ENCODE measurements at places on chromosomes 1 and 21. TPM values are rescaled to one million over a fixed set of nuclear protein-coding genes. Genes with fewer than 3 reads are reported as not detected.

- peaks cover 2% of the 10 kb centered on the region for H3K4me1 ChIP-seq
- no peak overlapping the region for H3K27ac ChIP-seq
- DNase-seq = peak; percentile 48
- H3K4me3 ChIP-seq = no peak overlapping the region
- H3K27me3 ChIP-seq = no peaks in the 10 kb centered on the region
Observed at GRCh38 chr1:59214248-59215208, 82.4 kb upstream of the FGGY start.

The TMEM240 gene
- 4.9 TPM for total RNA-seq

DNA sequence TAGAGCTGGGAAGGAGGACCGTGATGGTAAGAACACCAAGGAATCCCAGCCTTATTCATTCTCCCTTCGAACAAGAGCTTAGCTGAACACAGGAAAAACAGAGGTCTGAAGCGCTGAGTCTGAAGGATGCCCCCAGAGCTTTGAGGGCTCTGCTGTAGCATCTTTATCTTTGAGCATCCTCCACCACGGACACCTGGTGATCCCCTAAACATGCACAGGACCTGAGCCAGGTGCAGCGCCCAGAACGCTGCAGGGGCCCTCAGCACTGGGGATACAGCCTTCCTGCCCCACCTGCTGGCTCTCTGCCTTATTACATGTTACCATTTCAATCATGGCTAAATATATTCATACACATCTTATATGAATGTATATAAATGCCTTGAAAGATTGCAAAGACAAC, 7.7 kb upstream of the GPATCH4 start:
- DNase-seq = no peak
- H3K27ac ChIP-seq = no peak overlapping the region
- H3K36me3 ChIP-seq = no peaks in the 10 kb centered on the region
- H3K4me3 ChIP-seq = no peak overlapping the region

The VPS26C gene
- 68.8 TPM for total RNA-seq

DNA sequence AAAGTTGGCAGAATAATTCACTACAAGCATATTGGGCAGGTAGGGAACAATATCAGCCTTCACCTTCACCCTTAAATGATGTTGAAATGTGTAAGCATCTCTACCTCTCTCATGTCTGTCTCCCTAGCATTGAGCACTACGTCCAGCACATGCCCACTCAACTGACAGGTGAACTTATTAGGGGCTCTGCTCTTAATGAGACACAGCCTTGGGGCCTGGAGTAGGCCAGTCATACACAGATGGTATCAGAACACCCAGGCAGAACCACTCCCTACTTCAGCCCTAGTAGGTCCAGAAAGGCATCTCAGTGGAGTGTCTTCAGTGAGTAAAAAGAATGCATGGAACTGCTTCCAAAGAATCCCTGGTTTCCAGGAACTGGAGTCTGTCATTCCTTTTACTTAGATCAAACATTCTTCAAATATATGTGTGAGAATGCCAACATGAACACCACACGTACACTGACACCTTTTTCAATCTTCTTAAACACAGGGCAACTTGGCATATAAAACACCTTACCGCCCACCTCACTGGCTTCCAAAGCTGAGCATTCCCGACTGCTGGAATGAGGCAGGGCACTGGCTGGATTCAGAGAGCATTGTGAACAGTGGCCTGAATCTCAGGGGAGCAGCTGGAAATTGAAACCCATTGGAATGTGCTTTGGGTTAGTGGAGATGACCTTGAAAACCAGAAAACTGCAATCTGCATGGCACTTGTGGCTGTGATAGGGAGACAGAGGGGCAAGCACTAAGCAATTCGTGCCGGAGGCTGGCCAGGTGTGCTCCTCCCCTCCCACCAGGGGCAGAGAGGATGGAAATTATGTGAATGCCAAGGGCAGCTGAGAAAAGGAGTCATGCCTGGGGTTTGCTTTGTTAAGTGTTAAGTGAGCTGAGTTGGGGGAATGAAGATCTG, 24.2 kb upstream of the HSD3B1 start:
- H3K27ac ChIP-seq = no peak overlapping the region
- H3K36me3 ChIP-seq = no peaks in the 10 kb centered on the region
- DNase-seq = peak; percentile 12
- no peaks in the 10 kb centered on the region for H3K4me1 ChIP-seq
- H3K27me3 ChIP-seq = no peaks in the 10 kb centered on the region
- H3K4me3 ChIP-seq = no peak overlapping the region

DNA sequence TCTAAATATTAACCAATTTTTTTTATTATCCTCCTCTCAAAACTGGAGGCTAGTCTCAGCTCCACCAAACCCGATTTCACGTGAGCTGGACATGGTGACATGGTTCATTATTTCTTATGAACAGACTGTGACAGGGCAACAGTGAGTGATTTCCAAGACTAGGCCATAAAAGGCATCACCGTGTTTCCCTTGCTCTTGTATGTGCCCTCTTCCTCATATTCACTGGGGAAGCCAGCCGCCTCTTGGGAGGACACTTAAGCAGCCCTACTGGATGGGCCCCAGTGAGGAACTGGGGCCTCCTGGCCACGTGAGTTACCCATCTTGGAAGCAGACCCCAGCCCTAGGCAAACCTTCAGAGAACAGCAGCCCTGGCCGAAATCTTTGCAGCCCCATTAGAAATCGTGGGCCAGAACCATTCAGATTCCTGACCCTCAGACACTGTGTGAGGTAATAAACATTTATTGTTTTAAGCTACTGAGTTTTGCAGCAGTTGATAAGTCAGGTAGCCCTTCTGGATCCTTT, 105.0 kb downstream of the GALNT2 start:
- DNase-seq = no peak
- no peak overlapping the region for H3K4me3 ChIP-seq
- no peaks in the 10 kb centered on the region for H3K36me3 ChIP-seq
- peaks cover 2% of the 10 kb centered on the region for H3K4me1 ChIP-seq
- no peaks in the 10 kb centered on the region for H3K27me3 ChIP-seq
- H3K27ac ChIP-seq = no peak overlapping the region

DNA sequence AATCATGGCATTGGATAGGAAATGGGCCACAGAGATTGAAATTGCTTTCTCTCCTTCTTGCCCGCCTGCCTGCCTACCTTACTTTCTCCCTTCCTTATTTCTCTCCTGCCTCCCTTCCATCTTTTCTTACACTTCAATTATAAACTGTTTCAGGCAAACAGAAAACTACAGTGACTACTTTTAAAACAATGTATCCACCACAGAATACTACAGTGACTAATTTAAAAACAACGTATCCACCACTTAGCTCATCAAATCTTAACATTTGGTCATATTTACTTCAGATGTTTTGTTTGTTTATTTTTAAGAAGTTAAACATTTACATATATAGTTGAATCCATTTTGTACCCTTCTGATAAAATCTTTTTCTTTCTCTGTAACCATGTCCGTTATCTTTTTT, 54.4 kb downstream of the SNRPE start:
- no peak overlapping the region for H3K4me3 ChIP-seq
- H3K4me1 ChIP-seq = no peaks in the 10 kb centered on the region
- no peaks in the 10 kb centered on the region for H3K27me3 ChIP-seq
- peak; percentile 73 for DNase-seq
- no peaks in the 10 kb centered on the region for H3K36me3 ChIP-seq
- peak overlapping the region; percentile 9 for H3K27ac ChIP-seq
